Astrocyte (in vitro differentiated cells and primary cell): ENCODE measurements at places on chromosomes 6 and 20.

- no peaks in the 10 kb centered on the region for H3K27me3 ChIP-seq
- H3K4me1 ChIP-seq, result no peaks in the 10 kb centered on the region
- H3K36me3 ChIP-seq, result no peaks in the 10 kb centered on the region
- no peak overlapping the region for H3K27ac ChIP-seq
- no peak overlapping the region for H3K4me3 ChIP-seq
- DNase-seq, result no peak
Measured at GRCh38 chr6:114092943-114093342, 122.0 kb upstream of the HDAC2 start.

- DNase-seq, result peak; percentile 49
- peaks cover 11% of the 10 kb centered on the region for H3K4me1 ChIP-seq
- no peak overlapping the region for H3K27ac ChIP-seq
- no peaks in the 10 kb centered on the region for H3K27me3 ChIP-seq
Measured at GRCh38 chr6:89843070-89843469, 13.4 kb downstream of the CASP8AP2 start.

DNA sequence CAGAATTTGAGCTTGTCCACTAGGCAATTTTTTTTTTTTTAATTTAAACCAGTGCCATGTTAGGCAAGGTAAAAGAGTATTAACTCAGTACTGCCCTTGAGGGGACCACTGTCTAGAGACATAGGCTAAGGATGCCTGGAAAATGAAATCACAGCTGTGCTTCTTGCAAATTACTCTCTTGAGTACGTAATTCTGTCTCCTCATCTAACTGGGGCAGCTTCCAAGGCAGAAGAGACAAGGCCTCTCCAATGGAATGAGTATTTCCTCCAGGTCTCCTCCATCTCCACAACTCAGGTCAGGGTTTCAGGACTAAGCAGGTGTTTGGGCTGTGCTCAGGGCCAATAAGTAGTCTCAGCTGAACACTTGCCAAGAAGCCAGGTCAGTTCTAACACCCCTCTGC is 33.8 kb upstream of the MRPS10 start:
- peaks cover 11% of the 10 kb centered on the region for H3K4me1 ChIP-seq
- H3K27ac ChIP-seq, result no peak overlapping the region
- H3K27me3 ChIP-seq, result no peaks in the 10 kb centered on the region

GRCh38 chr6:161169035-161169434 is 104.8 kb downstream of the AGPAT4 start:
- H3K27me3 ChIP-seq, result no peaks in the 10 kb centered on the region
- no peak overlapping the region for H3K4me3 ChIP-seq
- peak overlapping the region; percentile 84 for H3K27ac ChIP-seq
- no peak for DNase-seq
- H3K36me3 ChIP-seq, result peaks cover 7% of the 10 kb centered on the region

DNA sequence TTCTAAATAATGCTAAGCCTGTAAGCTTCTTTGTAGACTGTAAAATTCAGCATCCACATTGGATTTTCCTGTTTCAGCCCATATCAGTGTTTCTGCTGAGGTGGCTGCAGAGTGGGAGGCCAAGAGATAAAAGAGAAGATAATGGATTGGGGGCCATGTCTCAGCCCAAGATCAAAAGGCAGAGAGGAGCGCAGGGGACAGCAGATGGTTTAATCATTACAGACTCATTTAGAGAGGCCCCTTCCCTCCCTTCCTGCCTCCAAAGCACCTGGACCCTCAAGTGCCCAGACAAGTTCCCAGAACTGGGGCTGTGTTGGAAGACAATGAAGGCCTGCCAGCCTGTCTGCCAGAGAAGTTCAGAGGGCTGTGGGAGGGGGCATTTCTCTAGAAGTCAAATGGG is 20.4 kb upstream of the CTNNBL1 start:
- no peaks in the 10 kb centered on the region for H3K36me3 ChIP-seq
- H3K27ac ChIP-seq, result no peak overlapping the region
- H3K4me1 ChIP-seq, result peaks cover 9% of the 10 kb centered on the region
- peaks cover 61% of the 10 kb centered on the region for H3K27me3 ChIP-seq
- H3K4me3 ChIP-seq, result no peak overlapping the region

- no peaks in the 10 kb centered on the region for H3K36me3 ChIP-seq
- no peak for DNase-seq
- H3K27me3 ChIP-seq, result no peaks in the 10 kb centered on the region
- no peak overlapping the region for H3K4me3 ChIP-seq
- peaks cover 4% of the 10 kb centered on the region for H3K4me1 ChIP-seq
Measured at GRCh38 chr6:130557481-130558112, 191.8 kb downstream of the TMEM200A start.

DNA sequence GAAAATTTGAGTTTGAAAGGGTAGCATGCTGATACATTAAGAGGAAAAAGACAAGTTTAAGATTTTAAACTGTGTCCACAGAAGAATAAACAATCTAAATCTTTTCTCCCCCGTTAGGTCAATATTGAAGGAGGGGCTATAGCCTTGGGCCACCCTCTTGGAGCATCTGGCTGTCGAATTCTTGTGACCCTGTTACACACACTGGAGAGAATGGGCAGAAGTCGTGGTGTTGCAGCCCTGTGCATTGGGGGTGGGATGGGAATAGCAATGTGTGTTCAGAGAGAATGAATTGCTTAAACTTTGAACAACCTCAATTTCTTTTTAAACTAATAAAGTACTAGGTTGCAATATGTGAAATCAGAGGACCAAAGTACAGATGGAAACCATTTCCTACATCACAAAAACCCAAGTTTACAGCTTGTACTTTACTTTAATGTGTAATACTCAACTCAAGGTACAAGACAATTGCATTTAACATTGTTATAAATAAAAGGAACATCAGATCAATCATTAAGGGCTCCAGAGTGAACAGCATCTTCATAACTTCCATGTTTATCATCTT is 10.8 kb downstream of the TCP1 start:
- no peak overlapping the region for H3K4me3 ChIP-seq
- no peaks in the 10 kb centered on the region for H3K27me3 ChIP-seq
- no peaks in the 10 kb centered on the region for H3K4me1 ChIP-seq
- no peak for DNase-seq
- no peak overlapping the region for H3K27ac ChIP-seq

GRCh38 chr6:35489066-35489465 is 7.8 kb downstream of the TEAD3 start:
- no peak for DNase-seq
- no peak overlapping the region for H3K4me3 ChIP-seq
- no peaks in the 10 kb centered on the region for H3K27me3 ChIP-seq
- H3K4me1 ChIP-seq, result peaks cover 80% of the 10 kb centered on the region

DNA sequence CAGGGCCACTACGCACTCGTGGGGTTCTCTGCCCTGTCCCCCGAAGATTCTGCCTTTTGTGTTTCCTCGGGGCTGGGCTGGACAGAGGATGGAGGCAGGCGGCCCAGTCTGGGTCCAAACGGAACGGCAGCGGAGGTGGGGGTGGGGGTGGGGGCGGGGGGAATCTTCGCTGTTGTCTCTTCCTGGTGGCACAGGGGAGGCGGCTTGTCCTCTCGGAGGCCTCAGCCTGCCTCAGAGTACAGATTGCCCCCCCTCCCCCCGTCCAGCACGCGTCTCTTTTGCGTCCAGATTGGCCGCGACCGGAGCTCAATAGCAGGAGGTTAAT is 1.4 kb upstream of the INSM1 start:
- H3K4me3 ChIP-seq, result no peak overlapping the region
- DNase-seq, result no peak
- H3K4me1 ChIP-seq, result no peaks in the 10 kb centered on the region
- no peak overlapping the region for H3K27ac ChIP-seq
- H3K27me3 ChIP-seq, result peaks cover 74% of the 10 kb centered on the region

DNA sequence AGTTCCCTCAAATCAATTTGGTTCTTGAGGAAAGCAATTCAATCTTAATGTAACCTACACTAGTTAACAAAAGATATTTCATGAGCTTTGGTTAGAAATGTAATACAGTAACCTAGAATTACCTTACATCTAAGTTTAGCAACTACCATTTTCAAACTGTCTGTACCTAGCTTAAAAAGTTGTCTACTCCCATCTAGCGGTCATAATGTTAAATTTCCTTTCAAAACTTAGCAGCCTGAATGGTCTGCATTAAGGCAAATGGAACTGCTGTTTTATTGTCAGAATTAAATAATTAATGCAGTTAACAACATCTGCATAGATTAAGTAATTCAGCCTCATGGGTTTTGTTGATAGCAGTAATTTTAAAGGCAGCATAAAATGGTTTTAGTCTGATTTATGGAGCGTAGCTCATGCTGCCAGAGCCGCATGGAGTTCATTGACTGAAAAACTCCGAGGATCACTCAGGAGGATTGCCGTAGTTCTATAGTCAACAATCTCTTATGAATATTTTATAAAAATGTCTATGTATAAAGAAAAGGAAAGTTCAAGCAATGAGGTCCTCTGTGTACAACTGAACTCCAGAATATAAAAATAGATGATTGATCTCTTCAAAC is 485.4 kb upstream of the MANEA start:
- H3K27me3 ChIP-seq, result no peaks in the 10 kb centered on the region
- H3K4me1 ChIP-seq, result peaks cover 19% of the 10 kb centered on the region
- no peak overlapping the region for H3K4me3 ChIP-seq
- DNase-seq, result peak; percentile 36

- H3K4me1 ChIP-seq, result peaks cover 5% of the 10 kb centered on the region
- no peaks in the 10 kb centered on the region for H3K36me3 ChIP-seq
- H3K27ac ChIP-seq, result no peak overlapping the region
- H3K27me3 ChIP-seq, result no peaks in the 10 kb centered on the region
Measured at GRCh38 chr20:23231561-23232218, 118.9 kb upstream of the NXT1 start.

GRCh38 chr6:19723545-19723944 is 113.6 kb upstream of the ID4 start:
- H3K4me1 ChIP-seq, result peaks cover 7% of the 10 kb centered on the region
- DNase-seq, result peak; percentile 69
- no peaks in the 10 kb centered on the region for H3K36me3 ChIP-seq
- no peaks in the 10 kb centered on the region for H3K27me3 ChIP-seq
